ENCODE measurements at places on chromosomes 7 and 10.

DNA sequence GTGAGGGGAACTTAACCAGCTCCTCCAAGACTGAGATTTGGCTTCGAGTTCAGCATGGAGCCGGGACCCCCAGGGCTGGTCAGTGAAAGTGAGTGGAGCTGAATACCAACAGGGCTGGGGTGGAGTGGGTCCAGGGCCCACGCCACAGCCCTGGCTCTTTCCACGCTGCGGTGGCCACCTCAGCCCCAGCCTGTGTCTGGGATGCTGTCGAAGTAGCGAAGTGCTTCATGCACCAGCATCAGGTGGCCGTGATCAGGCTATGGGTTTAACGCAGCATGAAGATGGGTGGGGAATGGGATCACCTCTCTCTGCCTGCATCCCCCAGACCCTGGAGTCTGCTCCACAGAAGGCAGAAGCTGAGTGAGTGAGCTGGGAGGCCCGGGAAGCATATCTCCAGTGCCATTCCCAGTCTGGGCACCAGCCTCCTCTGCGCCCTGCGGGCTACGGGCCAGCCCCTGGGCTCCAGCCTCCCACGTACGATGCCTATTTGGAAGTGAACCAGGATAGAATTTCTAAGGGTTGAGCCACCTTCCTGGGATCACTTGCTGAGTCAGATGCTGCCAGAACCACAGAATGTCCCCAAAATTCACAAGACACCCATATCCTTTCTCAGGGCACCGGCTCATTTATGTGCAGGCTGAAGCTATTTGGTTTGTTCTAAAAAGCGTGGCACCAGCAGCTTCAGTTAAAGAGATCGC, 131.1 kb upstream of the CHST15 start:
- no peak for DNase-seq

DNA sequence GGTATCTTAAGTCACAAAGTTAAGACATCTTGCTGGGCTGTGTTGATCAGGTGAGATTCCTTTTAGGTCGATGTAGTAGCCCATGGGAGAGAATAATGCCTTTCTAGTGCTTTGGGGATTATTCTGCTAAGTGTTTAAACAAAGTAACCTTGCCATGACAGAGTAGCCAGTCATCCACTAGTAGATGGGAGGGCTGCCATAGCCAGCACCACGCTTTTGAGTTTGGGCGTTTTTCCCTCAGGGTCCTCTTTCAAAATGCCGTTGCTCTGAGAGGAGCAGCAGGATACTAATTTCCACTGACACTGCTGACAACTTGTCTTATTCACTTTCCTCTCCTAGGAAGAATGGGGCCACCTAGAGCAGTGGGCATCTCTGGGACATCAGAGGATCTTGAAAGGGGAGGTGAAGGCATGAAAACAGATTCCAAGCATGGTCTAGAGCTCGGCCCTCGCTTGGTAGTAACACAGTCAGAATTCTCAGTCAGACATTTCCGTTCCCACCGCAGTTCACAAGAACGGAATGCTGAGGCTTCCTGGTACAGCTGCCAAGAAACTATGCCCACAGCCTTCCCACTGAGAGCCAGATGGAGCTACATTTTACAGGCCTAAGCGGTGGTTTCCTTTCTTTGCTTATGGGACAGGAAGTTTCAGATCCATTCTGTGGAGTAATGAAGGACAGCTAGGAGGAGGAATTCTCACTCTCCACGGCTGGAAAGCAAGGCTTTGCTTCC, 15.3 kb upstream of the RSU1 start:
- DNase-seq, result no peak

DNA sequence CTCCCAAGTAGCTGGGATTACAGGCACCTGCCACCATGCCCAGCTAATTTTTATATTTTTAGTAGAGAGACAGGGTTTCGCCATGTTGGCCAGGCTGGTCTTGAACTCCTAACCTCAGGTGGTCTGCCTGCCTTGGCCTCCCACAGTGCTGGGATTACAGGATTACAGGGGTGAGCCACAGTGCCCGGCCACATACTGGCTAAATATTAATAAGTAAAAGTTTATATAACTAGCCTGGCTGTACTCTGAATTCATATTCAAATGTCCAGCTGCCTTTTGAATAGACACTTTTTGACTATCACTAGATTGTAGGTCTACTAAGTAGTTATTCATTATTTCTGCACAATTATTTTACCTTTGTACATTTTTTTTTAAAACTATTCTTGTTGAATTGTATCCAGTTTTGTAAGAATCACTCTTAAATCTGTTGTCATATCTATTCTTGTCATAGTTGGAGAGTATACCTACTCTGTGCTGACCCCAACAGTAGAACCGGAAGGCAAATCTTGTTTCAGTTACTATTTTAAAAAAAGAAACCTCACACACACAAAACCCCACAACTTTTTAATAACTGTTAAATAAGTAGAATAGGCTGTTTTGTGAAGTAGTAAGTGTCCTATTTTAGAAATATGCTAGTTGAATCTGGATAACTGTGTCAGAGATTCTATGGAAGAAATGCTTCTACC, 29.6 kb downstream of the MINPP1 start:
- DNase-seq, result no peak

DNA sequence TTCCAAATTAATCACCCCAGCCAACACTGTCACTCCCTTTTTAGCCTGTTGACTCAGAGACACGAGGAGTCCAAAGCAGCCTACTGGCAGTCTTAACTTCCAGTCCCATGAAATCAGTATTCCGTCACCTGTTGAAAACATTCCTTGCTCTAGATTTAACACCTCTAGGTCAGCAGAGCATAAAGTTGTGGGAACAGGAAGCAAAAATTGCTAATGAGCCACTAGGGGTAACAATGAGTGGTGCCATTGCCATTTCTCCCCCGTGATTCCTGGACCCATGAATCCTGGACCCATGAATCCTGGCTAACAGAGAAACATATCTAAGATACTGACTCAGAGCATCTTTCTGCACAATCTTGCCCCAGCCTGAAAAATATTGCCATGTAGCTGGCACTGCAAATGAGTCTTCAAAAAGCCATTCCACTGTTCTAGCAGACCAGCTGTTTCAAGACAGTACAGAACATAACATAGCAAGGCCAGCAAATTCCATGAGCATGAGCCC, 252.7 kb upstream of the PTER start:
- no peak for DNase-seq

- no peak for DNase-seq
Measured at GRCh38 chr7:128073671-128074310, 42.6 kb upstream of the LRRC4 start.

GRCh38 chr7:80819503-80819902, 99.3 kb downstream of the SEMA3C start:
- no peak for DNase-seq

DNA sequence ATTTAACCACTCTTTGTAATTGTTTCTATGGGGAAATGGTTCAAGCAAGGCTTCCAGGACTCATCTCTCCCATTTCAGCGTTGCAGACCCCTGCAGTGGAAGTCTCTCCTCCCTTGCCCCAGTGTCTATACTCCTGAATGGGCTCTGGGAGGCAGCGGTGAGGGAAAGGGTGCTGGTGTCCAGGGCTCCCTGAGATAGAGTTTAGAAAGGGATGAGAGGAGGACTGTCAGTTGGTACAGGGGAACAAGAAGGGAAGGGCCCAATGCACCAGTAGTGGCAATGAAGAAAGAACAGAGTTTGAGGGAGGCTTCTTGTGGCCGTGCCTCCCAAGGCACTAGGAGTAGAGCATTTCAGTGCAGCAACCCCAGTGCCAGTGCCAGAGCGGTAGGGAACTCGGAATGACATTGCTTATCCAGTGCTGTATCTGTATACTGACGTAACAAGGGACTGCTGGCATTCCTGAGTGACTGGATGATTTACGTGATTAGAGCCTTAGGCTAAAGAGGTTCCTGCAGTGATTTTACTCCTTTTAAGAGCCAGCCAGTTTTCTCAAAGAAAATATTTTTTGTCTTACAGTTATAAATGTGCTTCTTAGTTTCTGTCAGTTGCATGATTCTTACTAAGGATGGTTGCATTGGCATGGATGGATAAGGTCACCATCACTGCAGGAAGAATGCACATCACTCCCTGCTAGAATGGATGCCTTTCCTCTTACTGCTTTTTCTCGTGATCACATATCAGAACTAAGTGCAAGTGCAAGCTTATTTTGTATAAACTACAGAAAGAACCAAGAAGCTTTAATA, 28.0 kb downstream of the PRPF18 start:
- DNase-seq, result no peak

DNA sequence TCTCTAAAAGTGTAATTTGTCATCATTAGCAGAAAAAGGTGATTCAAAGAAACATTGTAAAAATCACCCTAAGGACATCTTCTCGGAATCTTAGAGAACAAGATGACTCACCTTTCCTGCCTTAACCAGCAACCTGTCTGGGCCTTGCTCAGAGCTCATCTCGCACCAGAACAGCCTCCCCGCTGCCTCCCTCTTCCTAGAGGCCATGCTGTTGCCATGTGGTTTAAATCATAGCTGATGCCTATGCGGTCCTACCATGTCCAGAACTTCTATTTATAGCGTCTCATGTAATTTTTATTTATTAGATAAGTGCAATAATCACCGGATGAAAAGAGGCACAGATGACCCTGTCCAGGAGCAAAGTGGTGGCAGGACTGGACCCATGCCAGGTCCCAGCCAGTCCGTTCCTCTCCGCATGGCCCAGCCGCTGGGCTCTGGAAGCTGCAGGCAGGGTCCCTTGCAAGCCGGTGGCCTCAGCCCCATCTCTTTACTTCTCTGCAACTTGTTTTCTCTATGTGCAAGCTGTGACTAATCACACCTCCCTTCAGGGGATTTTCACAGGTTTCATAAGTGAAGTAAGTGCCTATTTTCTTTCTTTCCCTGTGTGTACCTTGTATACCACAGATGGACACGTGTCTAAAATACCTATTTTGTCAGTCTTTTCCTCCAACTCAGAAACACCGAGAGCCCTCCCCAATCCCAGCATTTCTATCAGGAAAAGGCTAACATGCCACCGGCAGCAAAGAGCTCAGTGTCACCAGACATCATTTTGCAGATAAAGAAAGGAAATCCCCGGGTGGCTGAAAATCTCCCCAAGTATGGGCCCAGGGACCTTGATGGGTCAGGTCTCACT, 27.1 kb downstream of the KLF6 start:
- DNase-seq, result no peak

All from sigmoid colon (tissue), 7 donors.